Iris pigment epithelial cell (primary cell): ENCODE measurements at places on chromosomes 4 and X.

GRCh38 chr4:162406637-162407365 lies 243.0 kb upstream of the FSTL5 start:
- DNase-seq, result no peak

DNA sequence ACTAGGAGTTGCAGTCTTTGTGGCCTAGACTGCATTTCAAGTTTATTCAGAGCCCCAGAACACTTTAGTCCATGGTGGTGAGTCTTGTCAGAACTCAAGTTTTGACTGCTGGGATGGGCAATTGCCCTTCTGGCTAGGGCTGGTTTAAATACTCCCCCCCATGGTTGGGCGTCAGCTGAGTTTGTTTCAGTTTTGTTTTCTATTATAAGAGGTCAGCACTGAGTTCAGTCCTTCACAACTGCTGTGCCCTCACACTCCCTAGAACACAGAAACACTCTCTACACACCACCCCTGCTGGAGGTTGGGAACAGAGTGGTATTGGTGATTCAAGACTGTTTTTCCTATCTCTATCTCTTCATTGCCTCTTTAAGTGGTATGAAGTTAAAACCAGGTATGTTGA lies 217.0 kb downstream of the GUCY2F start:
- no peak for DNase-seq

- no peak for DNase-seq
Observed at GRCh38 chr4:15930314-15930713, 8.2 kb downstream of the FGFBP1 start.

DNA sequence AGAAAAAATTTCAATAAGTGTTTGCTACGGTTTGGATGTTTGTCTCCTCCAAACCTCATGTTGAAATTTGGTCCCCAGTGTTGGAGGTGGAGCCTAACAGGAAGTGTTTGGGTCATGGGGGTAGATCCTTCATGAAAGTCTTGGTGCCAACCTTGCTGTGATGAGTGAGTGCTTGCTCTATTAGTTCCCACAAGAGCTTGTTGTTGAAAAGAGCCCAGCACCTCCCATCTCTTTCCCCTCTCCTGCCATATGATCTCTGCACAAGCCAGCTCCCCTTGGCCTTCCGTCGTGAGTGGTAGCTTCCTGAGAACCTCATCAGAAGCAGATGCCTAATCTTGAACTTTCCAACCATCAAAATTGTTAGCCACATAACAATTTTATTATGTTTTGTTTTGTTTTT lies 10.3 kb upstream of the RAB40A start:
- no peak for DNase-seq

GRCh38 chr4:1116838-1117237 lies 3.5 kb upstream of the RNF212 start:
- DNase-seq, result no peak
